ENCODE measurements at places on chromosomes 11 and 22.
A peak's percentile ranks its signal among the peaks of the same experiment; 100 is the strongest.

DNA sequence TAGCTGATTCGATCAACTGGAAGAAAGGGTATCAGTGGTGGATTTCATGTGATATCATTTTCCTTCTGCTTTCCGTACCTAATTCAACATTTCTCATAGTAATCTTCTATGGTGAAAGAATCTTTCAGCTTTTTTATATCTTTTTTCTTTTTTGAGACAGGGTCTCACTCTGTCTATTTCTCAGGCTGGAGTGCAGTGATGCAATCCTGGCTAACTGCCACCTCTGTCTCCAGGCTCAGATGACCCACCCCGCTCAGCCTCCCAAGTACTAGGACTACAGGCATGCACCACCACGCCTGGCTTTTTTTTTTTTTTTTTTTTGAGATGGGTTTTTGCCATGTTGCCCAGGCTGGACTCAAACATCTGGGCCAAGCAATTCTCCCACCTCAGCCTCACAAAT, 18.6 kb upstream of the CHORDC1 start:
- no peak for DNase-seq

DNA sequence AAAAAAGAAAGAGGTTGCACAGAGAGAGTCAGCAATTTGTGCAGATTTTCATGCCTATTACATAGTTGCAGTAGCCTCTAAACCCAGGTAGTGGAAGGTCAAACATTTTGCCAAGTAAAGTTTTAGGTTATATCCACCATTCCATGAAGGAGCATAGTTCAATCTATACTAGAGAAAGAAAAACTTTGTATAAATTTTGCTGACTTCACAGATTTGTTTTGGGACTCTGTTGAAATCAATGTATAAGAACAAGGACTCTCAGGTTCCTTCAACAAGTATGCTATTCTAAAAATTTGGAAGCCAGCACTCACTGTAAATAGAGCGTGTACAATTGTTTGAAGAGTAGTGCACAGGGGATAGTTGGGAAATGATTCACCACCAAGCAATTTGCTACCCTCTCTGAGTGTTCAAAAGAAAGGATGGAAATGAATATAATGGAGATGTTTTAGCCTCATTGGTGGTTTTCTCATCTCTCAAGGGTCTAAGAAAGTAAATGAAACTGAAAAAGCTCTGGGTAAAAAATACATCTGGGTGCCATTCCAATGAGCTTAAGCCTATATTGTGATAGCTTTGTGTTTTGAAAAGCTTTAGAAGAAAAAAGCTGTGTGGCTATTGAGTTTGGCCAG, 508.4 kb upstream of the LUZP2 start:
- no peak for DNase-seq

- DNase-seq = no peak
Observed at GRCh38 chr22:49702068-49702397, 125.6 kb downstream of the BRD1 start.

DNA sequence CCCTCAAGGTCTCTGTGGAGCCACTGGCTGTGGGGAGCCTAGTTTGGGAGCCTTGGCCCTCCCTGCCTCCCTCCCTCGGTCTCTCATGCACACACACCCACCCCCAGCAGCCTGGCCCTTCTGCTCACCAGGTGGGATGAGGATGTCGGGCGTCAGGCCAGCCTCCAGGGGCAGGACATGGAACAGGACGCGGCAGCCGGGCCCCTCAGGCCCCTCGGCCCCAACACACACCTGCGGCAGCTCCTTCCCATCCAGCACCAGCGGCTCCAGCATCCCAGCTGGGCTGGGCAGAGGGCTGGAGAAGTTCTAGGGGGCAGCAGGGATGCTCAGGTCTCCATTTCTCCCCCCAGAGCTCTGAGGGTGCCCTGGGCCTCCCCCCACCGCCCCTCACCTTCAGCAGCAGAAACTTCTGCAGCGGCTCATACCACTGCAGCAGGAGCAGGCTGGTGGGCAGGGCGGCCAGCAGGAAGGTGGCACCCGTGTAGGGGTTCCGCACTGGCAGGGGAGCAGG, 11.2 kb downstream of the MAP4K2 start:
- DNase-seq = no peak

DNA sequence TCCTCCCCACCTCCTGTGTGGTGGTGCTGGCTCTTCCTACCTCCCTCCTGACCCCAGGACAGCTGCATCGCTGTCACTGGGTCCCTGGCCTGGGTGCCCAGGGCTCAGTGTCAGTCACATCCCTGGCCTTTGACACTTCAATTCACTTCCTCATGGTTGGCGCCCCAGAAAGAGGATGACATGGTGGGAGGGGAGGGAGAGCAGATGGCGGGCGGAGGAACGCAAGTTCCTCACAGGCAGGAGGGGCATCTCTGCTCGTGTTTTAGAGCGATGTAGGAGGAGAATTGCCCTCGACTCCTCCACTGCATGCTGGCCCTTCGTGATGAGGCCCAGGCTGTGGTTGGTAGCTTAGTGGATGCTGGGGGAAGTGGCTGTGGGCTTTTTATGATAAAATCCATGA, 35.1 kb upstream of the KRTAP5-7 start:
- DNase-seq = no peak

- DNase-seq = no peak
Observed at GRCh38 chr11:76752321-76753143, 30.6 kb upstream of the TSKU start.

DNA sequence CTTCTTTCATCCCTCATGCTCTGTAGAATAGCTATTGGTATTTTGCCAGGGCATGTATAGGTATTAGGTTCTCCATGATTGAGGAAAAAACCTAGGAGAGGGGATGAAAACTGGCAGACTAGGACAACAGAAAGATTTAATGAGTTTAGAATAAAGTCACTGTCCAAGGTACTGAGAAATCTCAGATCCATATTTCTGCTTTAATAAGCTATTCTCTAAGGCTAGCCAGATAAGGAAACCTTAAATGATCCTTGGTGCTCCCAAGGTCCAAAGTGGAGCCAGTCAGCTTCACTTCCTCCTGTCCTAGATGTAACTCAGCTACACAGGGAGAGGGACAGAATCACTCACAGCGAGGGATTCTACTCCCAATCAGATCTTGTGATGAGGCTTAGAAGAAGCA, 13.7 kb upstream of the CSNK2A3 start:
- DNase-seq = no peak

GRCh38 chr22:44730022-44730393, 22.4 kb upstream of the ARHGAP8 start:
- no peak for DNase-seq

- peak; percentile 4 for DNase-seq
Observed at GRCh38 chr22:30422481-30423300, 2.9 kb upstream of the MTFP1 start.

DNA sequence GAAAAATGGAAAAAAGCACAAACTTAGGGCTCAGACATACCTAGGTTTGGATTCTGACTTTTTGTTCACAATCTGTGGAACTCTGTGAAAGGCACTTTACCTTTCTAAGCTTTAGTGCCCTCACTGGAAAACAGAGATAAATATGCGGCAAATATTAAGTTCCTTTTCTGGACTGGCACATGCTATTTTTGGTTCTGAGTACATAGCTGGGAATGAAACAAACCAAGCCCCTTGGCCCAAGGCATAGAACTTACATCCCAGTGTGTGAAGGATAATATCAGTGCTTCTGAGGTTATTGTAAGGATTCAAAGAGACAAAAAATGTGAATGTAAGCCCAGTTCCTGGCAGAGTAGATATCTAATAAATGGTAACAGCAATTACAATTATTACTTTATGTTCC, 227.5 kb downstream of the ADAMTS15 start:
- no peak for DNase-seq

DNA sequence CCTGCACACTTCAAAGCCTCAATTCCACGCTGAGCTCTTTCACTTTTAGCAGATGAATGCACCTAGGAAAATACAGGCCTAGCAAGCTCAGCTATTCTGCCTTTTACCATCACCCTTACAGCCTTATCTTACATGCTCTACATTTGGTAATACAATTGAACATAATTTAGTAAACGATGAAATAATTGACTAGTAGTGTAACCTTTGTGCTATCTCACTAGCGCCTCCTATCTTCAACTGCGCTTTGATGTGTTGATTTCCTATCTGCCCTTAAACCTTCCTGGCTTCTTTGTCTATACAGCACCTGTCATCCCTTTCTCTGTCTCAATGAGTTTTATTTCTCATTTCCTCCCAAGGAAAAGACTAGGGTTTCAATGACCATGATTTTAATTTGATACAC, 149.7 kb downstream of the LRRC4C start:
- DNase-seq = no peak

DNA sequence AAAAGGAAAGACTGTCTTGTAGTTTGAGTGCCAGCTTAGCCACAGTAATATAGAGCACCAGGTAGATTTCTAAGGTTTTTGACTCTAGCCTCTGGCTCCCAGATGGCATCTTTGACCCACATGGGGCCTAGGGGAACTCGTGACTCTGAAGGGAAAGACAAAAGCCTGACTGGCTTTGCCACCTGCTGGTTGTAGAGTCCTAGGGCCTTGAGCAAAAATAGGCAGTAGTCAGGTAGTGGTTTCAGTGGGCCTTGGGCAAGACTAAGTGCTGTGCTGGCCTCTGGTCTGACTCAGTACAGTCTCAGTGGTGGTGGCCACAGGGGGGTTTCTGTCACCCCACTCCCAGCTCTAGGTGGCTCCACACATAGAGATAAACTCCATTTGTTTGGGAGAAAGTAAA, 349.4 kb downstream of the FAM181B start:
- DNase-seq = no peak

DNA sequence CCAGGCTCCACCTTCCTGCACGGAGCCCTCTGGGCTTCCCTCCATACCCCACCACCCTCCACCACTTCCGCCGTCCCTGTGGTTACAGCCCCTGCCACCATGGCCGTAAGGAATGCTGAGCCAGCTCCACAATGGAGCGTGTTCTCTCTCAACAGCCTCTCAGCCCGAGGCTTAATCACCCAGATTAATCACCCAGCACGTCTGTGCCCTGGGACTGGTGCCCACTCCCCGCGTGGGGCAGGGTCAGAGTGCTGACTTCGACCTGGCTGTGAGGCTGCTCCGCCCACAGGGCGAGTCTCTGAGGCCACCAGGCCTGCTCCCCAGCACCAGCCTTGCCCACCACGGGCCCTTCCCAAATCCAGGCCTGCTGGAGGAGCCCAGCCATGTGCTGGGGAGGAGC, 4.0 kb upstream of the TH start:
- no peak for DNase-seq

DNA sequence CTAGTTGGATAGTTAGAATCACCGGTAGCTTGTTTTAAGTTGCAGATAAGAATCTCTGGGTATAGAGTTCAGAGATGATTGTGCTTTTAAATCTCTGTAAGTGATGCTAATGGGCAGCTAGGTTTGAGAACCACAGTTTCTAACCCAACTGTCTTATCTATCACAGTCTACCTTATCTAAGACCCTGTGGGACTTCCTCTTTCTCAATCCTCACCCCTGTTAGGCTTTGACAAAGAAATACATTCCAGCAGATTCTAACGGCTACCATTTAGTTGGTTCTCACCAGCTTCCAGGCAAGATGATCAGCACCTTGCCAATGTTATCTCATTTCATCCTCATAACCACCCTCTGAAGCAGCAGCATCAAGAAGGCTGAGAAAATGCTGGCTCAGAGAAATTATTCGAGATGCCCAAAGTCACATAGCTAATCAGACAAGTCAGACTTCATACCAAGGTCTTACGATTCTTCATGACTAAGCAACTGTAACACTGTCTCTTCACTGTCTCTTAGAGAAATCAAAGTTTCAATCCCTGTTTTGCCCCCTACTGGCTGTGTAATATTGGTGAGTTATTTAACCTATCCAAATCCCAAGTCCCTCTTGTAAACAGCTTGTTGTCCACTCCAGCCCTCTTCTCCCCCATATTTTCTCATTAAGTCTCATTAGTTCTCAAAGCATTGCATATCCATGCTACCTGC, 192.4 kb upstream of the API5 start:
- no peak for DNase-seq

DNA sequence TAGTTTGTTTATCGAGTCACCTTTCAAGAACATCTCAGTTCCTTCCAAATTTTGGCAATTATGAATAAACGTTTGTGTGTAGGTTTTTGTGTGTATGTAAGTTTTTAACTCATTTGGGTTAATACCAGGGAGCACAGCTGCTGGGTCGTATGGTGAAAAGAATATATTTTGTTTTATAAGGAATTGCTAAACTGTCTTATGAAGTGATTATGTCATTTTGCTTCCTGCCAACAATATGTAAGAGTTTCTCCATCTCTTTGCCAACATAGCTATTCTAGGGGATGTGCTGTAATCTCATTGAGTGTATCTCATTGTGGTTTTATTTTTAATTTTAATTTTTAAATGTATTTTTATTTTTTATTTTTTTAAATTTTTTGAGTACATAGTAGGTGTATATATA, 27.3 kb downstream of the BCL2L13 start:
- DNase-seq = no peak

DNA sequence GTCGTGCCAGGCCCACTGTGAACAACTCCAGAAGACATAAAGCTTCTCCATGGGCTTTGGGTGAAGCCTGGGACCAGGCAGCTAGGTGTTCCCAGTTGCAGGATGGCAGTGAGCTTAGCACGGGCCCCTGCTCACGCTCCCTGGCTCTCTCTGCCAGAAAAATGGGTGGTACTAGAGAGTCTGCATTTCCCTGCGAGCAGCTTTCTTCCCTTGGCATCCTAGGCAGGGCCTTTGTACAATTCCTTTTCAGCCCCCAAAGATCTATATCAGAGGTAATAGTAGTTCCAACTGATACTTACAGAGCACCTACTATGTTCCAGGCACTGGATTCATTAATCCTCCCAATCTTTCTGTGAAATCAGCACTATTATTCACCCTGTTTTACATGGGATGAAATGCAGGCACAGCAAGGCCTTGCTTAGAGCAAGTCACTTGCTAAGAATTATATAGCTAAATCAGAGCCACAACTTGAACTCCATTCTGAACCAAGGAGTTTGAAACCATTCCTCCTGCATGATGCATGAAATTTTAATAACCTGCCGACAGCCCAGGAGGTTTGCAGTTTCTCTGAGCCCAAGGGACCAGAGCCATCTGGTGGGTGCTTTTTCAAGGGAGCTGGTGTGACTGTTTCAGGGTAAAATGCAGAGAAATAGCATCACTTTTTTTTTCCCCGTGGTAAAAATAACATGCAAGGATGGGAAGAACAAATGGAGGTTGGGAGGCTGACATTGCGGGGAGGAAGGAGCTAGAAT, 22.7 kb downstream of the NAV2 start:
- no peak for DNase-seq

- DNase-seq = no peak
Observed at GRCh38 chr11:77515483-77515882, 41.6 kb upstream of the PAK1 start.
